ENCODE measurements at places on chromosomes 7 and 10.

DNA sequence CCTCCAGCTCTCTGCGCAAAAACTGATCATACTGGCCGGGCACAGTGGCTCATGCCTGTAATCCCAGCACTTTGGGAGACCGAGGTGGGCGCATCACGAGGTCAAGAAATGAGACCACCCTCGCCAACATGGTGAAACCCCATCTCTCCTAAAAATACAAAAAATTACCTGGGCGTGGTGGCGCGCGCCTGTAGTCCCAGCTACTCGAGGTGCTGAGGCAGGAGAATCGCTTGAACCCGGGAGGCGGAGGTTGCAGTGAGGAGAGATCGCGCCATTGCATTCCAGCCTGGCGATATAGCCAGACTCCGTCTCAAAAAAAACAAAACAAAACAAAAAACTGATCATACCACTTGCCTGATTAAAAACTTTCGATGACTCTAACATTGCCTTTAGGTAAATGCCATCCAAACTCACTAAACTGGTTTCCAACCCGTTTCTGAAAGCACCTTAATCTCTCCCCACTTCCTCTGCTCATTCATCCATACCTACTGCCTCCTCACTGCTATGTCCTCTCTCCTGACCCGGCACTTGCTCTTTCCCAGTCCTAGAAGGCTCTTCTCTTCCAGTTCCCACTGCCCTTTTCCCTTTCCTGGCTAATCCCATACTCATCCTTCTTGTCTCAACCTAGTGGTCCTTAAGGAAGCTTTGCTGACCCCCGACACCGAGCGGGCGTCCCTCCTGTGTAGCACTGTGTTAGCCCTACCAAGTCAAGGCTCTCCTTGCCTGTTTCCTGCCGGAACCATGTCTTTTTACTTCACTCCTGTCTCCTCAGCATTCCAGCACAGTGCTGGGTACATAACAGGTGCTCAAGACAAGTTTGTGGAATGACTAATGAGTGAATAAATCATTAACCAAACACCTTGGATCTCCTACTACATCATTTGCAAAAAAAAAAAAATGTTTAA, 686 bp upstream of the MIOS start:
- DNase-seq: no peak

DNA sequence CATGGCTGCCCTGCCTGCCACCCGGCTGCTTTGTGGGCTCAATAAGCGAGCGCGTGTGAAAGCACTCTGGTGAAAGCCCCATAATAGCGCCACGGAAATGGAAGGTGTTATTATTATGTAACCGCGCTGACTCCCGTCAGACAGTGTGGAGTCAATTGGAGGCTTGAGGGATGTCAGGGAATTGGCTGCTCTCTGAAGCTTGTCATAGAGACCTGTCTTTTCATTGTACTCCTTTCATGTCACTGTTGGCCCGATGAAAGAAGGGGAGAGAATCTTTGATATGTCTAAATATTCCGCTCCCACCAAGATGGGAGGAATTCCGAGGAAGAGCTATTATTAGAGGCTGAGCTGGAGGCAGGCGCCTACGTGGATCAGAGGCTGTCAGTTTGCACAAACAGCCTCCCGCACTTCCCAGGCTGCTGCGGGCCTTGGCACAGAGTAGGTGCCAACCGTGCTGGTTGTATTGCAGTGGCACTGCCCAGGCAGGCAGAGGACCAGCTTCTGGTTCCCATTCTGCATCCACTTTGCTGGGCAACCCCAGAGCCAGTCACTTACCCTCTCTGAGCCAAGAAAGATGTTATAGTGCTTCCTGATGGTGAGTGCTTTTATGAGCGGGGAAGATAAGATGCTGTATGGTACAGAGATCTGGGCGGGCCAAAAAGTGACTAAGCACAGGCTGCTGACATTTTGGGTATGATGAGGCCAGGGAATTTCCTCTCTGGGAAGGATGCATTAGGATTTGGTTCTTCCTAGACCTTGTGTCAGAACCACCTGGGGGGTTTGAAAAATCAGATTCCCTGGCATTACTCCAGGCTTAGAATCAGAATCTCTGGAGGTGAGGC, 151.4 kb downstream of the RPS24 start:
- no peak for DNase-seq

DNA sequence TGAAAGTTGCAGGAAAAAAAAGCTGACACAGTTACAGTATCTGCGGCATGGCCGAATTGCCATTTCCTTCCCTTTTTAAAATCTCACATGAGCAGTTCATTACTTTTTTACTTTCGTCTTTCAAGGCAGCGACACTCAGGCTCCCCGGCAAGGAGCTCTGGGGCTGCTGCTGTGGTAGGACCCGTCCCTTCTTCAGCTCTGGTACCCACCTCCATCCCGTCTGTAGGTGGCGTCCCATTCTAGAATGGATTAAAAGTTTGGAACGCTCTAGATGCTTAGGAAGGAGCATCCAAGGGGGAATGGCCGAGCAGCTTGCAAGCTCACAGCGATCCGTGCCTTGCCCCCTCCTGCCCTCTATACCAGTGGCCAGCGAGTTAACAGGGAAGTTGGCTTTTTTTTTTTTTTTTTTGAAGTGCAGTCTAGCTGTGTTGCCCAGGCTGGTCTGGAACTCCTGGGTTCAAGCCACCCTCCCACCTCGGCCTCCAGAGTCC, 22.8 kb upstream of the TTYH3 start:
- peak; percentile 89 for DNase-seq

DNA sequence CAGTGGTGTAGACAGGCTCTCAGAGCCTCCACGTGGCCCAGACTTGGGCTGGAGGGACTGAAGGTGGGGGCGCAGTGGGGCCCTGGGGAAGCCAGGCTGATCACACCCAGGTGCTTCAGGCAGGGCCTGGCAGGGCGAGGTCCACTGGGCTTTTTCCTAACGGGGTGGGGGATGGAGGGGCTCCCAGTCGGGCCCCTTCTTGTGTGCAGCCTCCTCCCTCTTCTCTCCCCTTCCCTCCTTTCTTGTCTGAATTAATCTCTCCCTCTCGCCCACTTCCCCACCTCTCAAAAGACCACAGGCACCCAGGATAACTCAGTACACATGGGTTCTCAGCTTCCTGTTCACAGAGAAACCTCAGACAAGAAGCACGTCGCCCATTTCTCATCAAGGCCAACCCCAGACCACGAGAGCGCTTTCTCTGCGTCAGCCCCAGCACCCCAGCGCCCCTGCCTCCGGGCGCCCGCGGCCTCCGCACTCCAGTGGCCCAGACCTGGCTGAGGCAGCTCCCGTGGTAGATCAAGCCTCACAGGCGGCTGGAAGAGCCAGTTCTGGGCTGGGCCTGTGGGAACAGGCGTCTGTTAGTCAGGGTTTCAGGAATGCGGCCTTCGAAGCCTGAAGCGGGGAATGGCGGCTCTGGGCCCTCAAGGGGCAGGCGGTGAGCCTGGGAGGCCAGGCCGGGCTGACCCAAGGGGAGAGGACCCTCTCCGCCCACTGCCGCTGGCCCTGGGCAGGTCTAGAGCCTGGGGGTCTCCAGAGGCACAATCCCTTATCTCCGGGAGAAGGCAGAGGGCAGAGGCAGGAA, 50.6 kb downstream of the PWWP2B start:
- peak; percentile 74 for DNase-seq

- no peak for DNase-seq
Observed at GRCh38 chr10:83908506-83908905, 230.8 kb upstream of the GHITM start.

DNA sequence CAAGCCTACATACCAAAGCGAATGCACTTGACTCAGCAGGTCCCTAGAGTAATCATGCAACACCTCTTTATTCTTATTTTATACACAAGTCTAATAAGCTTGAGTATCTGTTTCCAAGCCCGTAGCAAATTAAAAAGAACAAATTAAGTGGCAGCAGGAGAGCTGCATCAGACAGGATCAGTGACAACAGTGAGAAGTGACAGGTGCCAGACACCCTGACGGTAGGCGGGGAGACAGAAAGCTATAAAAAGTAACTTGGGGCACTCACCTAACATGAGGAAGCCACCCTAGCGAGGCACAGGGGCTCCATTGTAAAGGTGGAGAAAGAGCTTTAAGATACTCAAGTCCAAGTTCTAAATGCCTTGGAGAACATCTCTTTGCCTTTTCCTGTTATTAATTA, 174.2 kb downstream of the PLXNA4 start:
- no peak for DNase-seq

- no peak for DNase-seq
Observed at GRCh38 chr7:28530175-28530802, 118.0 kb downstream of the CREB5 start.

- no peak for DNase-seq
Observed at GRCh38 chr7:91767820-91768219, 112.7 kb downstream of the MTERF1 start.

DNA sequence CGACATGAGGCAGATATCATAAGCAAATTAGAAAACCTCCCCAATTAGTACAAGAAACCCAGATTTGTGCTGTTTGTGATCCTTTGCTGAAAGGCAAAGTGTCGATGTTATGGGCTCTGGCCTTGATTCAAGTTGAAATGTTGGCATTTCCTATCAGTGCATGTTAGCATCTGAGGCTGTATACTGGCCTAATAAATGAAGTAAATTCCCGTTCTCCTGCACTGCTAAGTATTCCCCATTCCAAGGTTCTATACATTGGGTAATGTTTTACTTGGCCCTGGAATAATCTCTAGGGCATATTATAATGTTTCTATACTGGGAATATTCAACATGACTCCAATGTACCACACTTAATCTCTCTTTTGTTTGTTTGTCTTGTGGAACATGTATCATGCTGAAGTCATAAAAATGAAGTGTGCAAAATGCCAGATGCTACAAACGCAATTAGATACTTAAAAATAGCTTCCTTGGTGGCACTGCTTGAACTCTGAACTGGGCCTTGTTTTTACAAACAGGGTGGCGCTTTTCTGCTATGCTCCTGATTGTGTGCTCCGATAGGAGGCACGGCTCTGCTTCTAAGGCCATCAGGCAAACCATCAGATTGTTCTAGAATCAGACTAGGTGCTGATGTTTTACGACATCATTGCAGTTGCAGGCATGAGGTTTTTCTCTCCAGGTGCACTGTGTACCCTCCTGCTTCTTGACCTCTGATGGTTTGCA, 156.7 kb upstream of the TCF7L2 start:
- no peak for DNase-seq

DNA sequence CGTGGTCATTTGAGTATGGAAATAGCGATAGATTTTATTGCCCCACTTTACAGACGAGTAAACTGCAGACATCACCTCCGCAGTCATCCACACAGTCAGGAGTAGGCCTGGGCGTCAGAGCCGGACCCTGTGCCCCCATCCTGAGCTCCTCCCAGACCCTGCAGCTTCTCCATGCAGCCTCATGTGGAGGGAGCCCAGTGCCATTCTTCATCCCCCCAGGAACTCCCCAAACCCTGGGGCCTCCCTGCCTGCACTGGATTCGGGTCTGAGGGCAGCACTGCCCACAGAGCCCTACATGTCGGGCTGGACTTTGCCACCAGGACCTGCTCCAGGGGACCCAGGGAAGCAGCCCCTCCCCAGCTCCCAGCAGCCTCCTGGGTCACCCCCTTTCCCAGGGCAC, 100.8 kb downstream of the MKI67 start:
- DNase-seq: no peak

GRCh38 chr10:11270135-11270857, 252.6 kb downstream of the CELF2 start:
- peak; percentile 84 for DNase-seq

- no peak for DNase-seq
Observed at GRCh38 chr10:58642283-58642682, 129.6 kb downstream of the BICC1 start.

- no peak for DNase-seq
Observed at GRCh38 chr7:35869810-35870209, 69.0 kb downstream of the SEPTIN7 start.

GRCh38 chr10:118511711-118512110, 83.7 kb downstream of the PRLHR start:
- peak; percentile 9 for DNase-seq

DNA sequence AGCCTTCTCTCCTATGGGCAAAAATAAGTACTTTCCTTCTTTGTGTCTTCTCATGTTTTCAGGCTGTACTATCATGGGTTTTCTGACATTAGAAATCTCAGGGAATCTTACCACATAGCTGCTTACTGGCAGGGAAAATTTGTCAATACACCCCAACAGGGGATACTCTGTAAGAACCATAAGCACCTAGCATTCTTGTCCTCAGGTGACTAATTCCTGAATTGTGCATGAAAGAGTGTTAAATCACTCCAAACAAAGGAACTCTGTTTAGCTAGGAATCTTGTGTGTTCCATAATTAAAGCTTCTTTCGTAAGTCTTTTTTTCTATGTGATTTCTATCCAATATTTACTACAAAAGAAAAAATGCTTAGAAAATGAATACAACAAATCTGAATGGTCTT, 206.7 kb upstream of the POT1 start:
- no peak for DNase-seq

GRCh38 chr7:137142376-137142775, 201.2 kb downstream of the PTN start:
- no peak for DNase-seq

GRCh38 chr10:47255033-47255813, 44.8 kb upstream of the GDF10 start:
- DNase-seq: peak; percentile 24

GRCh38 chr7:49228426-49229098, 304.2 kb downstream of the CDC14C start:
- no peak for DNase-seq

DNA sequence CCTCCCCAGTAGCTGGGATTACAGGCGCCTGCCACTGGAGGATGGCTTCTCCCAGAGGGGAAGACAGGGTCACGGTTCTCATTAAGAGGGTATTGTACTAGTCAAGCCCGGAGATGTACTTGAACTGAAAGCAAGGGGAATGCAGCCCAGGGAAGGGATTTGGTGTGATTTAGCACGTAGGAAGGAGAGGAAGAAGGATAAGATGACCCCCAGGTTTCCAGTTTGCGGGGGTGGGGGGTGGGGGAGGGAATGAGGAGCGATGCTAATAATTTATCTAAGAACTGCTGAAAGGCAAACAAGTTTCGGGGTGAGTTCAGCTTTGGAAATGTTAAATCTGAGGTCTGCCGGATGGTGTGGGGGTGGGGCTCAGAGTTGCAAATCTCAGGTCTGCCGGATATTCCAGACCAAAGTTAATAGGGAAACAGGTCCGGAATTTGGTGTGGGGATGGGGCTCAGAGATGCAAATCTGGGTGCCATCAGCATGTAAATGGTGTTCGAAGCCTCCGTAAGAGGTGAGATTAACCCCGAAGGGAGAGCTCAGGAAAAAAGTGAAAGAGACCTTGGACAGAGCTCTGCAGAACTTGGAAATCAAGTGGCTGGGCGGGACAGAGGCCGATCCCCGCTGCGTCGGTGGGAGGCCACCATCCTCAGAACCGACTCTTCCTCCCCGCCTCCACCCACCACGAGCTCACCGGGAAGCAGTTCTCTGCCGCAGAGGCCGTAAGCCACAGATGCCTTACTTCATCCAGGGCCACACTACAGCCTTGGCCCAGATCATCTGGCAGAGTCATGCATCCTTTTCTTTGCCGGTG, 1.6 kb upstream of the SEPHS1 start:
- peak; percentile 73 for DNase-seq

DNA sequence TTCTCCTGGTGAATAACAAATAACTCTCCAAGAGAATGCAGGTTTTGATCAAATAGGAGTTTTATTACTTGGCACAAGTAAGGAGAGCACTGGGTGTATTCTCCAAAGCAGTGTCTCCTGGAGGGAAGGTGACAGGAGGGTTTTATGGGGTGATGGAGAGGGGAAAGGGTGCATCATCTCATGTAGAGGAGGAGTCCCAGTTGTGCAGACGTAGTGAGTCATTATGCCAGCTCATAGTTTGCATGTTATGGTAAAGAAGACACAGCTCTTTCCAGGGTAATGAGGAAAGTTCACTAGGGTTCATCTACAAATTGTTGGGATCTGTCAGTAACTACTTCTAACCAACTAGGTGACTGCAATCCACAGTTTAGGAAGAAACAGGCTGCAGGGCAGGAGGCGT, 347.9 kb upstream of the MEOX2 start:
- DNase-seq: no peak

- DNase-seq: no peak
Observed at GRCh38 chr7:30612658-30613265, 18.1 kb downstream of the GARS1 start.

- peak; percentile 58 for DNase-seq
Observed at GRCh38 chr7:33039257-33039902, 23.2 kb downstream of the NT5C3A start.

Measured in hematopoietic multipotent progenitor cell treated with erythropoietin and hydrocortisone succinate and interleukin-3 and kit ligand, for 4 days (in vitro differentiated cells).